ENCODE measurements at places on chromosomes 3 and 15.

DNA sequence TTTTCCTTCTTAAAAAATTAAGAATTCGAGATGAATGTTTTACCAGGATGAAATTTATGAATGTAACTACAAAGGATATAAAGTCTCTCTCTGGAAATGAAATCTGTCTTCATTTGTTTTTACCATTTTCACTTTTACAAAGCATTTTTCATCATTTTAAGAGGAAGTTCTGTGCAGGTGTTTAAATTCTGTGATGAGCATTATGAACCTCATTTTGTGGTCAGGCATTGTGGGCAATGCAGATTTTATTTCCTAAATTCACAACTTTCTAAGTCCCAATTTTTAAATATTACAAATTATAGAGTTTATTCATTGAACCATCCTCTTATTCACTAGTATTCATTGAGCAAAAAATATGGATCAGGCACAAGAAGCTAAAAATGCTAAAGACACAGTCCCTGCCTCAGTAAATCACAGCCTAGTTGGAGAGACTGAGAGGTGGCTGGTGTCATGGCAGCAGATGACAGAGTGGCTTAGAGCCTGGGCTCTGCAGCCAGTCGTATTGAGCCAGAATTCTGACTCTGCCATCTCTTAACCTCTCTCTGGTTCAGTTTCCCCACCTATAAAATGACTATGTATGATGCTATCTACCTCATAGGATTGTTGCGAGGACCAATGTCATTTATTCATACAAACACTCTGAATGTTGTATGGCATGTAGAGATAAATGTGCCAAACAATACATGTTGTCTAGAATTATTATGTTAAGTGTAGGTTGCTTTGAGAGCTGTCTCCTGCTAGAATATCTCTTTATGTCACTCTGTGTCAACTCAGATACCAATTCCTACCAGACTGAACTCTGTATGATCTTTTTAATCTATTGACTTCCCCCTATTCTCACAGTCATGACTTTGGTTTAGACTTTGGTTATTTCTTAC, 7.5 kb upstream of the TGFBR2 start:
- no peak for DNase-seq

DNA sequence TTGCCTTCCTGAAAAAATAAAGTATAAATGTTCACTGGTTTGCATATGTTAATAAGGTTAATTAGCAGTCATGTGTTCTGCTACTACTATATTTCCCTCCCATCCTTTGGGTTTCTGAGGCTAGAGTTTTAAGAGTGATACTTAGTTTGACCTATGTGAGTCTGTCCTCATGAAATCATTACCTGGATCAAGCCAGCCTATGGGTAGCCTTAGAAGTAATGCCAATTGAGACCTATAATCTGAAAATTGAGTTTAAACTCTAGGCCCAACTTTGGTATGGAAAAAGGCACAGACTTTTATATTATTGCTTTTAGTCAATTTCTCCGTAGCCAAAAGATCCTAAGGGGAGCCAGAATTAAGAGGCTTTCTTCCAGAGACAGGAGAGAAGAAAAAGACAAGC, 18.4 kb upstream of the SOX2 start:
- no peak for DNase-seq

DNA sequence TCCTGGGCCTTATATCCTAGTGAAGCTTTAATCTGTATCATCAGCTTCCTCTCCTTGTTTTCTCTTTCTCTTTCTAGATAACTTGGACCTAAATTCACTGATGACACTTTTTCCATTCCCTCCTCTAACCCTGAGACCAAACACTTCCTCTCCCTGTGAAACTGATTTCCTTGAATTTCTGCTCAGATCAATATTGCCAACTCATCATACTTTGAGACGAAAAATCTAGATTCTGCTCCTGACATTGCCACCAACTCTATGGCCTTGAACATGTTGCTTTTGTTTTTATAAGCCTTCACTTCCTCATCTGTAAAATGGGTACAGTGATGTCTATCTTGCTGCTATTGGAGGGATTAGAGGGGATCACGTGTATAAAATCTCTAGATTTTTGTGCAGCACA, 42.7 kb upstream of the RASGRF1 start:
- DNase-seq: no peak

DNA sequence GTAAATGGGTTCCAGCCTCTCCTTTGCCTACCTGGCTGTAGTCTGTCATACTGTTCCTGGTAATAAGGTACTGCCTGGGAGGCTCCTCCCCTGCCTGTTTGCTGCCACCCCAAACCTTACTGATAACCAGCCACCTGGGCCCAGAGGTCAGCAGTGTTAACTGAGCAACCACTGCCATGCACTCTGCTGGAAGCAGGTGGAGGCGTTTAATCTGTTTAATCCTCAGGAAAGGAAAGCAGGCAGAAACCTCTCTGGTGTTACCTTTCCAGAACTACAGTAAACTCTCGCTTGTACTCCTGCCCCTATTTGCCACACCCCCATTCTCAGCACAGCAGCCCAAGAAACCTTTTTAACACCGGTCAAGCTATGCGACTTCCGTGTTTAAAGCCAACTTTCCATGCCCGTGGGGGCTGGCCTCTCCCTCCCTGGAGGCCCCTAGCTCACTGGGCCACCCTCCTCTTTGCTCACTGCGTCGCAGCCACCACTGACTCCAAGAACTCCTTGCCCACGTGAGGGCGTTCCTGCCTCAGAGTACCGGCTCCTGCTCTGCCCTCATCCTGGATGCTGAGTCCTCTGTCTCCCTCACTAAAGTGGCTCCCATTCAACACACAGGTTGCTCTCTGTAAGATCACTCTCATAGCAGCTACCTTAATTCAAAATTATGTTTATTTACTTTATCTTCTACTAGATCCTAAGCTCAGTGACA, 8.3 kb downstream of the BDH1 start:
- DNase-seq: no peak

GRCh38 chr3:106232956-106233355, 364.1 kb upstream of the CBLB start:
- no peak for DNase-seq

GRCh38 chr3:141116721-141117120, 65.6 kb downstream of the SPSB4 start:
- no peak for DNase-seq

DNA sequence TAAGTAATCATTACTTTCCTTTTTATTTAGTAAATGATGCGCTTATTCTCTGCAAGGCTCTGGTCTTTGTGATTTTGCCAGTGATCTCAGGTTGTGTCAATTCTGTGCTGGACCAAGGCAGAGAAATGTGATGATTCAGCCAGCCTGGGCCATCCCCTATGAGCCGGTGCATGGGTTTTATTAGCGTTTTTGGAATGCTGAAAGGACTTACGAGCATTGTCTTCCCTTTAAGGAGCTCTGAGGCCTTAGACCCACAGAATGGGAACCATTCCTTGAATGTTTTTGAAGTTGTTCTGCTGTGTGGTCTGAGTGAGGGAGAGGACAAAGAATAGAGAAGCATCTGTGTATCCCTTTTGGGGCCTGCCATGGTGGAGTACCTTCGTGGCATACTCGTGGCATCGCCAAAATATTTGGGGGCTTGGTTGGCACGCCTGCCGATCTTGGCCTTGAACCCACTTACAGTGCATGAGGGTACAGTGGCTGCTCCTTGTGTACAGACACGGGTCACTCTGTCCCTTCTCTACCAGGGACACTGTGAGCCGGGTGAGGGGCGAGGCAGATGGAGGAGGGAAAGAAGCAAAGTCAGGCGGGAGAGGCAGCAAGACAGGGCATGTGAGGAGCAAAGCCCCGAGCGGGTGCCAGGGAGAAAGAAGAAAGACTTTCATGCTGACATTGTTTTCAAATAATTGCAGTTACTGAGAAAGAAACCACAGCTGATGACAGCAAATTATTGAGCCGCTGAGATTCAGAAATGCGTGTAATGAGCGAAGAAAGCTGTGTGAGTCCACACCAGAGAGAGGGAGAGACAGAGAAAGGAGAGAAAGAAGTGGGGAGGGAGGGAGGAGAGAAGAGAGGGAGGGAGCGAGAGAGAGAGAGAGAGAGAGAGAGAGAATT, 269.4 kb upstream of the RGMA start:
- no peak for DNase-seq

GRCh38 chr3:25540273-25540672, 112.2 kb downstream of the RARB start:
- no peak for DNase-seq

DNA sequence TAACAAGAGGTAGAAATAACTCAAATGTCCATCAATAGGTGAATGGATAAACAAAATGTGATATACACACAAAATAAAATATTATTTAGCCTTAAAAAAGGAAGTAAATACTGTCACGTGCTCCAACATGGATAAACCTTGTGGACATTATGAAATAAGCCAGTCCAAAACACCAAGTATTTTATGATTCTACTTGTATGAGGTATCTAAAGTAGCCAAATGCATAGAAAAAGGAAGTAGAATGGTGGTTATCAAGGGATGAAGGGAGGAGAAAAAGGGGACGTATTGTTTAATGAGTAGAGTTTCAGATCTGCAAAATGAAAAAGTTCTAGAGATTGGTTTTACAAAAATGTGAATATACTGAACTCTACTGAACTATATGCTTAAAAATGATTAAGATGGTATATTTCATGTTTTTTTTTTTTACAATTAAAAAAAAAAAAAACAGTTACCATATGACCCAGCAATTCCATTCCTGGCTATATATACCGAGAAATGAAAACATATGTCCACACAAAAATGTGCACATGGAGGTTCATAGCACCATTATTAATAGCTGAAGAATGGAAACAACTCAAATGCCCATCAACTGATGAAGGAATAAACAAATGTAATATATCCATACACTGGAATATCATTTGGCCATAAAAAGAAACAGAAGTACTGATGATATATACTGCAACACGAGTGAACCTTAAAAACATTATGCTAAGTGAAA, 29.1 kb upstream of the MAP6D1 start:
- DNase-seq: no peak

GRCh38 chr15:44087578-44088465, 107.2 kb downstream of the FRMD5 start:
- no peak for DNase-seq

All from activated naive CD4-positive, alpha-beta T cell treated with anti-CD3 and anti-CD28 coated beads, Interleukin-2, amount 50 U/mL, for 16 hours (primary cell).